CD4-positive, alpha-beta memory T cell (primary cell): ENCODE measurements at places on chromosomes 4 and X.

DNA sequence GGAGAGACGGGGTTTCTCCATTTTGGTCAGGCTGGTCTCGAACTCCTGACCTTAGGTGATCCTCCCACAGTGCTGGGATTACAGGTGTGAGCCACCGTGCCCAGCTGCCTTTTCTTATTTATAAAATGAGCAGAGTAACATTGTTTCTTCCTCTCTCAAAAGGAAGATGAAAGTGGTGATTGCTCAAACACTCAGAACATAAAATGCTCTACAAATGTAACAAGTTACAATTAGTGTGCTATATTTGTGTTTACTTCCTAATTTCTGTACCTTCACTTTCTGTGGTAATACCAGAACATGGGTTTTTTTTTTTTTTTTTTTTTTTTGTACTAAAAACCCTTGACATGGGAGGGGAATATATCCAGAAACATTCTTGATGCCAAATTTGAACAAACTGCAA lies 197.9 kb downstream of the MGST2 start:
- no peak for DNase-seq

- no peak for DNase-seq
Measured at GRCh38 chr4:24287096-24287495, 297.3 kb downstream of the DHX15 start.

DNA sequence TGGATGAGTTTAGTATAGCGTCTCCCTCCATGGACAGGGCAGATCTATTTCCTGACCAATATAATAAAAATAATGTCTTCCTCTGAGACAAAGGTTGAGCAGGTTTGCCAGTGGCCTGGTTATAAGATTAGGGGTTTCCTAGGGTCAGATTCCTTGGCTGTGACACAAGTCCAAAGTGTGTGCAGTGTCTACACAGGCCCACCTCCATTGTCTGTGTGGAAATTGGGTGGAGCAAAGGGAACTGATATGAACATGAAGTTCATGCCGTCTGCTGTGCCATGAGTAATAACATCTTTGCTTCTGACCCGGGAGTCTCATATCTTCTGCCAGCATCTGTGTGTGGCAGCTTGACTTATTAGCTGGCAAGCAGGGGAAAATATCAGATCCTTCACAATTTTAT lies 187.7 kb upstream of the BOD1L1 start:
- no peak for DNase-seq

DNA sequence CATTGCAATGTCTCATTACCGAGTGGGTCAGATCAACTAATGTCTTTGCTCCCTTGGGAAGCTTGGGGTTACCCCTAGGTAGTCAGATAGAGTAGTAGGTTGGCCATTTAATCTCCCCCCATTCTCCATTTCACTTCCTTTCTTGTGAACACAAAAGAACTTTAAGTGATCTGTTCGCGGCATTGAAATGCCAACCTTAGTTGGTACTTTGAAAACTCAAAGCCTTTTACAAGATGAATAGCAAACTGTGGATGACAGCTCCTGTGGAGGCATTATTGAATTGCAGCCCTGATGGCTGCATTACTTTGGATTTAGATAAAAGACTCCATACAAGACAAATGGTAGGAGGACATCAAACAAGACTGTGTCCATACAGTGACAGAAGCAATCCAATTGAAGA lies 469.1 kb downstream of the GBA3 start:
- no peak for DNase-seq

GRCh38 chr4:70842761-70843435 lies 3.2 kb upstream of the GRSF1 start:
- DNase-seq: no peak

GRCh38 chr4:84878546-84878945 lies 87.9 kb downstream of the WDFY3 start:
- DNase-seq: no peak

- no peak for DNase-seq
Measured at GRCh38 chr4:27233531-27233930, 372.9 kb downstream of the STIM2 start.

- no peak for DNase-seq
Measured at GRCh38 chr4:151835467-151835866, 74.7 kb upstream of the GATB start.

- peak; percentile 59 for DNase-seq
Measured at GRCh38 chr4:2537011-2537830, 774 bp downstream of the FAM193A start.

GRCh38 chrX:67612231-67612630 lies 68.4 kb downstream of the AR start:
- DNase-seq: no peak

GRCh38 chr4:123462007-123462406 lies 65.4 kb downstream of the SPRY1 start:
- no peak for DNase-seq

DNA sequence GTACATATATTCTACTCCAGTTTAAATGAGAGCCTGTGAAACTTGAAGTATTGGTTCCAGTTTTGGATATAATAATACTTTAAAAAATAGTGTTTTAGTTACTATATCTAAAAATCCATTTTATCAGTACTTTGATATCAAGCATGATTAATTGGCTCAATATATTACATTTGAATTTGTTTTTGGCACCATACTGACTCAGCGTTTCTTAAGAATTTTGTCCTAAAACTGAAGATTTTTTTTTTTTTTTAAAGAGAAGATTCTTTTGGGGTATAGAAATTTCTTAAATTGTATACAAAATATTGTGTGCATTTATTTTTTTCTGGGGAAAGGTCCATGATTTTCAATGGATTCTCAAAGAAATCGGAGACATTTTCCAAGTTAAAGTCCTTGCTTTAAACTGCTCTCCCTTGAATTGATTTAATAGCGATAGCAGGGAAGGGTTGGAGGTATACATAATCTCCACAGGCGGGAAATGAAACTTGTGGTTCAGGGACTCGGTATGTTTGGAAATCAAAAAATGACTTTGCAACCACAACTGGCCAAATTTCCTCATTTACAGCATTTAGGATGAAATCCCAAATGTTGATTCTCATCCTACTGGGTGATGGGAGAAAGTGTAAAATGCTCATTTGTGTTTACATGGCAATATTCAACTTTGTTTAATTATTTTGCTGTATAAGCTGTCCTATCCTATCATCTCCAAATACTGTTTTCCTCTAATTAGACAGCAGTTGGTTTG lies 62.3 kb downstream of the TMA16 start:
- DNase-seq: no peak

DNA sequence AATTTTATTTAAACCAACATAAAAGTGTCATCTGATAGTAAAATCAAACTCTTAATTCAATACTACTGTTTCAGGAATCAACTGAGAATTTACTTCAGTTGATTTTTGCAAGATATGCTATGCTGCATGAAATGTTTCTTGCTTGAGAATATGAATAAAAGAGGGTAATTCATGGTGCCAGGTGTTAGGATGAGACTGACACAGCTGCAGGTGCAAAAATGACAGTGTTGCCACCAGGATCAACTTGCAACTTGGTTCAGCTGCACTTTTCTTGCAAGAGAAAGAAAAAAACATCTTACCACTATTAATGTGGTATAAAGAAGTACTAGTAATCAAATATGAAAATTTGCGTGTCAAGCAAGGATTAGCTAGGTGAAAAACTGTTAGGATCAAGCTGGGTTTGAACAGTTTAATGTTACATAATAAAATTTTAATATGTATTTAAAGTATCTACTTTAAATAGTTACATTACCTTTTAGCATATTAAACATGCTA lies 49.7 kb downstream of the CHIC2 start:
- DNase-seq: no peak

DNA sequence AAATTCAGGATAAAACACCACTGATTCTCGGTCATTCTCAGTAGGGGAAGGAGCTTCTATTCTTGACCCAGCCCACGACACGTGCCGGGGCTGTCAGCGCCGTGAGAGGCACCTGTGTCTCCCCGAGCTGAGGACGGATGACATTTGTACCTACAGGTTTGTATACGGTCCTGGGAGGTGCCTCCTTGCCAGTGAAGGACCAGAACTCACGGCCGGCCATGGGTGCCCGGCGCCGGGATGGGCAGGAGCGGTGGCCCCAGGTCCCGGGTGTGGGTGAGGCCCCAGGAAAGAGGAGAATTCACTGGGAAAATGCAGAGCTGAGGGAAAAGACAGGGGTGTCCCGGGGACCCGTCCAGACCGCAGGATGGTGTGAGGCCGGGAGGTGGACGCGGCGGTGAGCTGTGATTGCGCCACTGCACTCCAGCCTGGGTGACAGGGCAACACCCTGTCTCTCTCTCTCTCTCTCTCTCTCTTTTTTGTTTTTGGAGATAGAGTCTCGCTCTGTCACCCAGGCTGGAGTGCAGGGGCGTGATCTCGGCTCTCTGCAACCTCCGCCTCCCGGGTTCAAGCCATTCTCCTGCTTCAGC lies 48.9 kb upstream of the PPP2R3B start:
- DNase-seq: no peak

- DNase-seq: peak; percentile 1
Measured at GRCh38 chr4:119559044-119559647, 69.5 kb downstream of the PDE5A start.
